AML-193 (cell line): ENCODE measurements at places on chromosomes 5 and 9.

DNA sequence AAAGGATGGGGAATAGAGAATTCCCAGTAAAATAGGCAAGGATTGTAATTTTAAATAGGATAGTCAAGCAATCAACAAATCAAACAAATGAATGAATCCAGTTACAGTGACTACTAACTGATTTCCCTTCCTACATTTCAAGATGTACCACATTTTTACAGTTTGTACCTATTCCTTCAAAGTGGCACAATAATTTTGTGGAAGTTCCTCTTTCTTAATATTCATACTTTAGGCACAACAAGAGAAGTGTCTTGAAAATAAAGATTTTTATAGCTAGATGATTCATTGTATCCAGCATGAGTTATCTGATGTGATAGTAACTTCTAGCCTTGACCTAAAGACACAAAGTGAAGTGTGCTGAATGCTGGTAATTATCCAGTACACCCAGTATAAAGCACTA, 122.2 kb upstream of the ACOT12 start:
- DNase-seq: peak; percentile 12

- no peak for DNase-seq
Observed at GRCh38 chr5:127870914-127871313, 167.7 kb downstream of the CCDC192 start.

DNA sequence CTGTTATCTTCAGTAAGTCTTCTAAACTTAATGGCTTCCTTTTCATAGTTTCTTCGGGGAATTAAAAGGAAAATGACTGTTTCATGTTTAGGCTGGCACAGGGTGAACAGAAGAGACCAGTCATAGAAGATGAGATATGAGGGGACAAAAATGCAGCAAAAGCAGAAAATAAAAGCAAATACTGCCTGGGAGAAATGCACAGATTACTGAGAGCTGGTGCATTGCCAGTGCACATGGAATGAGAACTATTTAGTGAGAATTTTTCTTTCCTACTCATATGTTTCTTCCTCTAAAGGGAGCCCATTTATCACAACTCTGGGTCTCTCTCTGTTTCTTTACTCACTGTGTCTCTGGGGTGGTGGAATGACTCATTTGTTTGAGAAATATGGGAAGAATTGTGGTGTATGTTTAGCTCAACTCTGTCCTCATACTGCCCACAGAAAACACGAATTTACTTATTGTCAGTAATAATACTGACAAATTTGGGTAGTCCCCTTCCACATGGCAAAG, 25.9 kb upstream of the ANKRD55 start:
- DNase-seq: no peak

- no peak for DNase-seq
Observed at GRCh38 chr9:7936163-7936562, 136.6 kb upstream of the DMAC1 start.

DNA sequence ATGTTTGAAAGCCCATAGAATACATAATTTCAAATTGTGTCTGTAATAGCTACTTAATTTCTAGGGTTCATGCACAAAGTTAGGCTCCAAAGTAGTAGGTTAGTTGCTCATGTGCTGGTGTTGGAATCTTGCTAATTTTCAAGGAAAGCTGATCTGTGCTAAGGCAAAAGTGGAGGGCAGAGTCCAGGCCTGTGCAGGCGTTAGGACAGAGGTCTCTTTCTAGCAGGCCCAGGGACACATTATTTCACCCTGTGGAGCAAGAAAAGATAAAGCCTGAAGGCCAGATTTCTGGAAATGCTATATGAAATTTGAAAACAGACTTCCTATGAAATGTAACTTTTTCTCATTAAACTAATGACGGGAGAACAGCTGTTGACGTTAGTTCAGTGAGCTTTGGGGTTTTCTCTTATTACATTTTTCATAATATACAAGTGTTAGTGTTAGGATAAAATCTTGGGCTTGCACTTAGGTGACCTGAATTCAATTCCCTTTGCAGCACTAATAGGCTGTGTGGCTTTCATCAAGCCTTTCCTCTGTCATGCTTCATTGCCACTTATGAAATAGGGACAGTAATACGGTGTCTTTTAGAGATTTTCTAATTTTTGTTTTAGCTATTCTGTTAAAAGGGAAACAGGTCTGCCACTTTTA, 196.7 kb upstream of the HAPLN1 start:
- no peak for DNase-seq

DNA sequence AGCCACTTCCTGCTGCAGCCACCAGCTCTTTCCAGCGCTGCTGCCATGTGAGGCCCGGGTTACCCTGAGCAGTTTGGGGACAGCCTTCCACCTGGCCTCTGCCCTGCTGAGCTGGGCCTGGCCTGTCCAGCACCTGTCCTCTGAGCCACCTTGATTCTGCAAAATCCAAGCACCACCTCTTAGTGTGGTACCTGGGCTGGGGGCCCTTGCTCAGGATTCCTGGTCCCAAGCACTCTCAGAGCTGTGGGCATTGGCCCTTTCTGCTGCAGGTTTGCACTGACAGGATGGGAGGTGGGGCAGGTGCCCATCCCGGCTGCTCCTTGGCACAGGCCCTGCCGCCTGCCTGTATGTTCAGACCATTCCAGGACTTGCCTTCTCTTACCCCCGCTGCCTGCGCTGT, 309.2 kb upstream of the IRX4 start:
- no peak for DNase-seq

DNA sequence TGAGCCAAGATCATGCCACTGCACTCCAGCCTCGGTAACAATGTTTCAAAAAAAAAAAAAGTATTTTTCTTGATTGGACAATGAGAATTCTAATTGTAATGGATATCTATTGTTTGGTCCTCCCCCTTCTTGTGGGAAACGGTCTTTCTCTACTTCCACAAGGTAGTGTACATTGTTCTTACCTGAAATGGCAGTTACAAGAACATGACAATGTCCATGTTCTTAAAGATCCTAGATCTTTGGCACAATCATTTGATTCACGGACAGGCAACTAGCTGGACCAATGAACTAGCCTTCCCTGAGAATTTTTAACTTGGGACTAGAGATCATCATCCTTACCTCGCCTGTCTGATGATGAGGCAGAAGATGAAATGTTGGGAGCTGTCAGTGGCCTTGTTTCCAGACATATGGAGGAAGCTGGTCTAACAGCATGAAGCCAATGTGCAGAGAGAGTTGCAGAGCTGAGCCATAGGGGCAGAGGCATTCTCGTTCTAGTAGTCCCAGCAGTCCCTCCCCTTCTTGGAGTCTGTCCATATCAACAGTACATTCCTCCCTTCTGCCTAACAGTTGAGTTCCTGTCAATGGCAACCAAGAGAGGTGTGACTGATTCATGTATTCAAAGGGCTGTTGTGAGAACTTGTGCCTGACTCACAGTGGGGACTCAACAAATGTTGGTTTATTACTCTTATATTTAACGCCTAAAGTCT, 2.1 kb upstream of the MARCHF6 start:
- no peak for DNase-seq

GRCh38 chr5:9318031-9318430, 227.8 kb downstream of the SEMA5A start:
- DNase-seq: no peak

DNA sequence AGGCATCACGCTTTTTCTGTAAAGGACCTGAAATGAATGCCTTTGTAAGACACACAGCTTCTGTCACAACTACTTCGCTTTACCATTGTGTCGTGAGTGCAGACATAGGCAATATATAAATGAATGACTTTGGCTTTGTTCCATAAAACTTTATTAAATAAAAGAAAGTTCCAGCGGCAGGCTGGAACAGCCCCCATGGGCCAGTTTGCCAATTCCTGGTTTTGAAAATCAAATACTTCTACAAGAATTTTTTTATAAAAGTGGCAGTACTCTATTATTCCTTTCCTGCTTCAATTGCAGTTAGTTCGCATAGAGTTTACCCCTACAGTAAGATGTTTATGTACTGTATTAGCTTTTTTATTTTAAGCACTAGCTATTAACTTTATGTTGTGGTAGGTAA, 53.7 kb downstream of the SRFBP1 start:
- DNase-seq: no peak

DNA sequence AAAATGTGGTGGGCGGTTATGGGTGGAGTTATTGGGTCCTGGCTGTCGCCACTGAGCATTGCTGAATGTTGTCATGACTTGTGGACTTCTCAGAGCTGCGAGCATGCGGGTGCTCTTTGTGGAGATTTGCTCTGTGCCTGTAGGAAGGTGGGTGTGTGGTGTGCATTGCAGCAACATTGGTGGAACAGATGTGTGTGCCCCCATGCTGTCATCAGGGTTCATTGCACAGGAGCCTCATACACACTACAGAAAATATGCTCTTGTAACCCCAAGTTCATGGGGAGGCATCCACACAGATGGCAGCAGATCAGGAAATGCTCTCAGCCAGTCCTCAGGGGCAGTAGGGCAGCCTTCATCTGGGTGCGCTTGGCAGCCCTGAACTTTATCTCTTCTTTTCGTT, 55.9 kb upstream of the PHF2 start:
- peak; percentile 5 for DNase-seq

- DNase-seq: no peak
Observed at GRCh38 chr9:15834541-15834940, 281.7 kb downstream of the CCDC171 start.

- DNase-seq: no peak
Observed at GRCh38 chr5:53871050-53871449, 310.6 kb downstream of the NDUFS4 start.

GRCh38 chr5:141484641-141485311, at the start of gene PCDHGC4:
Gene PCDHGC4, plus strand, starts transcription at chr5:141485030. Its CDS starts 144 bp downstream, at chr5:141485174.
- no peak for DNase-seq

DNA sequence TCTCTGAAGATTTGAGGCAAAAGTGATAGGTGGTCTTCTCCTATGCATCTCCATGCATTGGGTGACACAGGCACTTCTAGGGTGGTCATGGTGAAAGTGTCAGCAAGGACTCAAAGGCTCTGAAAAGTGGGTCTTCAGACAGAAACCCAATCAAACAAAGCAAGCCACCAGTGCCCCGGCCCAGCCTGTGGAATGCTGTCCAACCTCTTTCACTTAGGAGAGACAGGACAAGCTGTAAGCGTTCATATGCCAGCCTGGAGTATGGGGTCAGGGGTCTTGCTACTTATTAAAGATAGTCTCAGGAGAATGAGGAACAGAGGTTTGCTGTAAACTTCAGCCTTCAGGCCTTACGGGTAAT, 324.5 kb downstream of the GADD45G start:
- no peak for DNase-seq

- no peak for DNase-seq
Observed at GRCh38 chr5:101955891-101956290, 340.2 kb downstream of the SLCO4C1 start.

- DNase-seq: no peak
Observed at GRCh38 chr5:43396762-43397304, 15.4 kb downstream of the CCL28 start.

DNA sequence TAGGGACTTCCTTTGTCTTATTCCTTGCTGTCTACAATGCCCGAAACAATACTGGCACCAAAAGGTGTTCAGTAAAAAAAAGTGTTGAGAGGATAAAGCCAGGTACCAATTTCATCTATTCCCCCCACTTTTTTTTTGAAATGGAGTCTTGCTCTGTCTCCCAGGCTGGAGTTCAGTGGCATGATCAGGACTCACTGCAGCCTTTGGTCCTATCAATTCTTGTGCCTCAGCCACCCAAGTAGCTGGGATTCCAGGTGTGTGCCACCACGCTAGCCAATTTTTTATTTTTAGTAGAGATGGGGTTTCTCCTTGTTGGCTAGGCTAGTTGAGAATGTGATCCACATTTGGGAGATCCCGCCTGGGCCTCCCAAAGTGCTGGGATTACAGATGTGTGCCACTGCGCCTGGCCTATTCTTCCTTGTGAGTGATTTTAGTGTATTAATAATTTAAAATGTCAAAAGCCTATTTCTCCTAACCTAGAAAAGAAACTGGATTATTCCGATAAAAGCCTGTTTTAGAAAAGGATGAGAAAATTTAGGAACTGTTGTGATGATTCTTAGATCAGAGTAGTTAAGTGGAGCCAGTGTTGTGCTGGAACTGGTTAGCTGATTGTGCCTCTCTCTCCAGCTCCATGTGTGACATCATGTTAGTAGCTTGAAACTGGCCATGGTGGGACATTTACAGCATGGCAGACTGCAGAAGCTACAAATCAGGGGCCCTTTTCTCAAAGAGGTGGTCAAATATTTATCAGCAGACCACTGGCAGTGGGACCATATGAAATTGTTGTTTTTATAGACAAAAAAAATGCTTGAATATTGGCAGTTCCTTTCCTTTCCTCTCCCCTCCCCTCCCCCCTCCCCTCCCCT, 14.3 kb downstream of the CDC42SE2 start:
- DNase-seq: no peak

- no peak for DNase-seq
Observed at GRCh38 chr5:170541146-170541769, 37.4 kb downstream of the KCNIP1 start.

DNA sequence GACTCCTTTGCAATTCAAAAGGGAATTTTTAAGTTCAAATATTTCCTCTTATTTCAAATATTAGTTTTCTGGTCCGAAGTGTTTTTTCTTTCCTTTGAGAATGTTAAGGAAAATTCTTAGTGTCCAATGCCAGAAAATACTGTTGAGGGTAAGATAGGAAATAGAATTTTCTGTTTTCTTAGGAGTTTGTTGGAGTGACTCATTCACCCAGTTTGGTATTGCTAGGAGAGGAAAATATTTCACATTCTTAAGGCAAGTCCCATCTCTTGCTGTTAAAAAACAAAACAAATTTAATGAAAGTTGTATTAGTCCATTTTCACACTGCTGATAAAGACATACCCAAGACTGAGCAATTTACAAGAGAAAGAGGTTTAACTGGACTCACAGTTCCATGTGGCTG, 349.2 kb upstream of the ADAMTSL1 start:
- no peak for DNase-seq

GRCh38 chr5:134490925-134491271, 34.6 kb upstream of the JADE2 start:
- no peak for DNase-seq

DNA sequence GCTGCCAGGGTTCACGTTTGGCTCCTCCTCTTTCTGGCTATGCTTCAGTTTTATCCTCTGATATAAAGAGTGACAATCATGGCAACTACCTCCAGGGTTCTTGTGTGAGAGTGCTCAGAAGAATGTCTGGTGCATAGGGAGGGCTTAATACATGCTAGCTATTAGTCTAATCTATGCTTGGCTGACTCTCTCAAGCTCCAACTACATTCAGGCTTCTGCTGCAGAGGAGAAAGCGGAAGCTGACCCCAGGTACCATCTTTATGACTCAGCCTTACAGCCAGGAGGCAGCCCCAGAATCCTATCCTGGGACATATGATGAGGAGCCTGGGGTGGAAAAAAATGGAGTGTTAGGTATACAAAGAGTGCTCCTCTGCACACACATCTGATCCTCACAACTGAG, 32.1 kb upstream of the RASGRF2 start:
- DNase-seq: no peak

GRCh38 chr9:33158843-33159776, 8.0 kb downstream of the B4GALT1 start:
- peak; percentile 77 for DNase-seq

- DNase-seq: no peak
Observed at GRCh38 chr5:64161420-64161819, 4.2 kb upstream of the RNF180 start.
